Stimulated activated CD8-positive, alpha-beta memory T cell treated with anti-CD3 and anti-CD28 coated beads, Interleukin-12 subunit alpha, Interleukin-12 subunit beta, amount 100 ng/mL, for 4 hours (primary cell): ENCODE measurements at places on chromosomes 7 and 10.

DNA sequence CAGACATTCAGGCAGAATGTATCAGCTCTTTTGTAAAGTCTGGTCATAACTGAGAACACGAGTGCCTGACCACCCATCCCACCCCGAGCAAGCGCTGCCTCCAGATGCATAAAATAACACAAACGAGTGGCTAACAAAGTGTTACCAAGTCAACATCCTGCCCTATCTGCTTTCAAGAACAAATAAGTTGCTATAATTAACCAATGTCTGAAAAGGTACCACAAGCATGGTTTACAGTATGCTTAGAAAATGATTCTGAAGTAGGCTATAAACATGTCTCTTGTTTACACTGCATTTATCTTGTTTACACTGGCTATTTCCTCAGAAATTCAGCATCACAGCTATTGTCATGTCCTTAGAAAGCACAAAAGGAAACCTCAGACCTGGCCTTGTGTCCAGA, 49.5 kb downstream of the PIK3AP1 start:
- DNase-seq = no peak

GRCh38 chr10:57948796-57949195, 318.9 kb downstream of the IPMK start:
- DNase-seq = no peak

DNA sequence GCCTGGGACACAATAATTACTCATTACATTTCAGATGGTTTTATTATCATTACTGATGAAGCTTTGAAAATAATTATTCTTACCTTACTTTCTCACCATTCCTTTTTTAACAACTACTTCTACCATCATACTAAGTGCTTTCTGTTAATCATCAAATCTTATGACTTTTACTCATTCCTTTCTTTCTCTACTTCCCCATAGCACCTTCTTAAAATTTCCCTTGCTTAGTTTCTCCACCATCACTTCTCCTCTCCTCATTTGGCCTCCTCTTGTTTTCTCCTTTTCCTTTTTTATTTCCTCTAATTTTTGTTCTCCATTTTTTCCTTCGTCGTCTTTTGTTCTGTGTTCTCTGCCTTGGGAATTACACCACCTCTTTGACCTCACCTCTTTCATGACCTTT, 303.2 kb upstream of the KAT6B start:
- no peak for DNase-seq

DNA sequence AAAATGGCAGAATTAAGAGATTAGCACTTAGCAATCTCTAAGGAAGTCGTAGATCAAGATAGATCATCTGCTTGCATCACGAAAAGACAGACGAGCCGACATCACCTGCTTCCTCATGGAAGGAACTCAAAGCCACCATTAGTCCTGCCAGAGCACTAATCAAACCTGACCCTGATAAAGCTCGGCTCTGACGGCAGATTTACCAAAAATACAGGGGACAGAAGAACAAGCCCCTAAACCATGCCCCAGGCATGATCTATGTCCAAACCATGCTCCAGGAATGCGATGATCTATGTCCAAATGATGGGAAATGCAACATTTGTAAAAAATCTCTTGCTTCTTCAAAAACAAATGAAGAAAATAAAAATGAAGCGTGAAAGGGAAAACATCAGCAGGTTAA, 182.8 kb downstream of the TCERG1L start:
- no peak for DNase-seq

- no peak for DNase-seq
Observed at GRCh38 chr7:32283546-32283945, 206.6 kb downstream of the LSM5 start.

- no peak for DNase-seq
Observed at GRCh38 chr7:130957137-130957513, 223.1 kb upstream of the KLF14 start.

GRCh38 chr7:50306494-50307367, 2.2 kb downstream of the IKZF1 start:
- no peak for DNase-seq

DNA sequence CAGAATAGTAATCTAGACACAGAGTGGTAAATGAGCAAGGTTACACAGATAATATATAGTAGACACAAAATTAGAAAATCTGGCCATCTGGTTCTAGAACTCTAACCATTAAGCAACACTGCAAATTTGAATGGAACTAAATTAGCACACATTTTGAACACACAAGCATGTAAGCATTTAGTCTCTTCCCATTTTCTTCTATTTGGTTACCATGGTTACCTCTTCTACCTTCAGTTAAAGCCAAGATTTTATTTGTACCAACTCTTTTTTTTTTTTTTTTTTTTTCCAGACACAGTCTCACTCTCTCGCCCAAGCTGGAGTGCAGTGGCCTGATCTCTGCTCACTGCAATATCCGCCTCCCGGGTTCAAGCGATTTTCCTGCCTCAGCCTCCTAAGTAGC, 790.5 kb downstream of the MAGI2 start:
- DNase-seq = no peak

DNA sequence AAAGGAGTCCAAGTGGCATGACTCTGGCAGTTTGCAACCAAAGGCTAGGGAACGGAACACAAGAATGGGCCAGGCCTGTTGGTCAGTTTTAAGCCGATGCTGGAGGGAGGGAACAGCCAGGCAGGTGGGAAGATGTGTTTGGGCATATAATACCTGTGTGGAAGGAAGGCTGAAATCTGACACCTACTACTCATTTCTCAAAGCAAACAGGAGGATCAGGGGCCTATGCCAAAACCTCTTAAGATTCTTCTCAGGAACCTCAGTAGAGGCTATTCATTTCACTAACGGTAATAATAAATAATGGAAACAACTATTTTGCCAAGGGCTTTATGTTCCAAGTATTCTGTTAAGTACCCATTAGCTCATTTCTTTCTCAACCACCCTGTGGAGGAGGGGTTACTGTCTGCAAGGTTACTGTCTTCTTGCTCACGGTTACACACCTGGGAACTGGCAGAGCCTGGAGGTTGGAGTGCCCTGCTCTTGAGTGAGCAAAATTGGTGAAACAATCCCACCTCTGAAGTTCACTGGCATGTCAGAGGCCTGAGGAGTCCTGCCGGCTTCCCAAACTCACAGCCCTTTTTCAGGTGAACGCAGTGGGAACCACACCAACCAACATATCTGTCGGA, 35.5 kb downstream of the GOT1 start:
- no peak for DNase-seq

DNA sequence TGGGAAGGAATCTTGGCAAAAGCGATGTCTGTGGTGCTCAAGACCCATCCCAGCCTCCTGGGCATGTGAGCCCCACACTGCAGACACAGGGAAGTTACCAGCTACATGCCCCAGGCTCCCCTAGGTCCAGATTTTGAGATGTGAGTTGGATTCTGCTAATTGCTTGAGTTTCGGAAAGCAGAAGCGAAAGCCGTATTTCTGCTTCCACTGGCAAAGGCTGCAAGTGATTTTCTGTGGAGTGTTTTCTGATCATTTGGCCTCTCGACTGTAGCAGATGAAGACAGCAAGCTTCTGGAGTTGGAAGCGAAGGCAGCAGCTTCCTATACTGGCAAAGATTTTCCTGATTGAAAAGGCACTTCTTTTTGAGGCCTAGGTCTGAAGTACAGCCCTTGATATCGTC, 29.6 kb downstream of the ANKRD16 start:
- DNase-seq = no peak

- no peak for DNase-seq
Observed at GRCh38 chr7:155395176-155395797, 62.6 kb upstream of the EN2 start.

DNA sequence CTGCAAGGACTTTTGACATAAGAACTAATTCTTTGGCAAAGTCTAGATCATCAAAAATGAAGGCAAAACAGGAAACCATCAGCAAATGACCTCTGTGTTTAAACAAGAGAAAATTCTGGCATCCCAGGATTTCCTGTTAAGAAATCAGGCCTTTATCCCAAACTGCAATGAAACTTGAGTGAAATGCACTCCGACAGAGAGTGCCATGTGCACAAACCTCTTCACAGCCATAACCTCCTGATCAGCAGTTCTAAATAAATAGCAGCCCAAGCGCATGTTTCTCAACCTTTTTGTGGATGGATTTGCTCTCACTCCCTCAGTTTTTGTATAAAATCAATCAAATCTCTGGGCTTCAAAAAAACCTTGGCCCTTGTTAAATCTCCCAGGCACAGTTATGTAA, 107.7 kb upstream of the EEPD1 start:
- DNase-seq = no peak

GRCh38 chr7:29265208-29265923, 70.8 kb downstream of the CHN2 start:
- DNase-seq = no peak

GRCh38 chr7:112049555-112050249, 156.5 kb downstream of the DOCK4 start:
- no peak for DNase-seq

DNA sequence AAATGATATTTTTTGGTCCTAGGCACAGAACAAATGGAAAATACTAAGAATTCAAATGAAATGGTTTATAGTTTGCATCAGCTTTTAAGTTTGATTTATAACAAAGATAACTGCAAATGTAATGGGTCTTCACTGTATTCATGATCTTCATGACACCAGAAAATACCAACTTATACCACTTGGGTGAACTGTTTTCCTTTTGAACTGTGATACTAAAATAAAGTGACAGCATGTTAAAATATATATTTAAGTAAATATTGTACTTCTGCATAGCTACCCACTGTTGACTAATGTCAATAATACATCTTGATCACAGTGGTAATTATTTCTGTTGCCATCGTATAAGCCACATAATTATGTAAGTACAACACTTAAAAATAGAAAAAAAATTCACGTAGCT, 442.0 kb upstream of the ANKRD30A start:
- no peak for DNase-seq

DNA sequence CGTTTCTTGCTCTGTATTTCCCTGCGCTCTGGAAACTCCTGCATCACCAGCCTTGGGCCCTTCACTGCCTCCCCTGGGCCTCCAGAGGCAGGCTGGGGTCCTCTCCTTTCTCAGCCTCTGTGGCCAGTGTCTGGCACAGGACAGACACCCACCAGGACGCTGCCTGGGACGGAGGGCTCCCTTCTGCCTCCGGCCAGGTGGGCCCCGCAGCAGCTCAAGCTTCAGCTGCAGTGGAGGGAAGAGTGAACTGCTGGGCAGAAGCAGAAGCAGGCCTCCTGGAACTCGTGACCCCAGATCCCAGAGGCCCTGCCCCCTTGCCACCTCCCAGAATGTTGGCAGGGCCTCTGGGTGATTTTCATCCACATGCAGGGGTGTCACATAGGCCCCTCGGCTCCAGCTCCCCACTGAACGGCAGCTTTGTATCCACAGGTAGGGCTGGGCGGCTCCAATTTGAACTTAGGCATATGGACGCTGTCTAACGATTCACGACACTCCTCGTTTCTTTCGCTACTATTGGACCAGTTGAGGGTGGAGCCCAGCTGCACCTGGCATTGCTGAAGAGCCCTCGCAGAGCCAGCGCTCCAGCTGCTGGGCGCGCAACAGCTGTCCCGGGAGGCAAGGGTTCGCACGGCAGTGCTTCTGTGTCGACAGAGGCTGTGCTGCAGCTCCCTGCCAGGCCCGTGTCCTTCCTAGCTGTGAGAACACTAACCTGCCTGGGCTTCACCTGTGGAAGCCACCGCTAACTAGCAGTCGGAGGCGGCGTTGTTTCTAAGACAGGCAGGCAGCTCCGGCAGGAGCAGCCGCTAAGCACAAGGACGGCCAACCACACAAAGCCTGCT, 18.4 kb upstream of the GPR146 start:
- DNase-seq = no peak

DNA sequence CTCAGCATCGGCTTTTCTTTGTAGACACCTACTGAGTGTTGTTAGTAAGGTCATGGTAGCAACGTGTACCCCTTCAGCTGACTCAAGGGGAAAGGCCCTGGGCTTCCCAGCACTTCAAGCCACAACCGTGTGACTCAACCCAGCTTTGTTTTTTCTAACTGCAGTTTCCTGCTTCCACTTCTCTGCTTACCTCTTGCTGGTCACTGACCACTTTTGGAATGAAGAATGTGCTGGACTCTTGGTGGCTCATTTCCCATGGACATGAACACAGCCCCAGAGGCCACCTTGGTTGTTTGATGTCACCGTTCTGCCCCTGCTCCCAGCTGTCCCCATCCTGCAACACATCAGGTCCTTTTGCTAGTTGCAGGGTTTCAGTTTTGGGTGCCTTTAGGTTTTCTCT, 69.5 kb upstream of the ZNF438 start:
- peak; percentile 36 for DNase-seq

- DNase-seq = no peak
Observed at GRCh38 chr10:117137911-117138642, at the start of gene VAX1. Gene VAX1, minus strand, starts transcription at chr10:117138270. Its CDS starts 214 bp downstream, at chr10:117138056.

DNA sequence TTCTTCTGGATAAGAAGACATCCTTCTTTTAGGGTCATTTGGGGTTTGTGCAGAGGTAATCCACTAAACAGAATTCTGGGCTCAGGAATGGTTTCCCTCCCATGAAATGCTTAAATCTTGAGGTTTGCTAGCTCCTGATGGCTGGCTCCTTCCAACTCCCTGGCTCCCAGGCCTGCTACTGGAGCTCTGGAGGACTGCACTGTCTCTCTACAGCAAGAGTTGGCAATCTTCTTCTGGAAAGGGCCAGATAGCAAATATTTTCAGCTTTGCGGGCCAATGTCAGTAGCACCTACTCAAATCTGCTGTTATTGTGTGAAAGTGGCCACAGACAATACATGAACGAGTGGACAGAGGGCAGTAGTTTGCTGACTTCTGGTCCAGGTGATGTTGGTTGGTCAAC, 174.2 kb upstream of the CTBP2 start:
- DNase-seq = no peak

DNA sequence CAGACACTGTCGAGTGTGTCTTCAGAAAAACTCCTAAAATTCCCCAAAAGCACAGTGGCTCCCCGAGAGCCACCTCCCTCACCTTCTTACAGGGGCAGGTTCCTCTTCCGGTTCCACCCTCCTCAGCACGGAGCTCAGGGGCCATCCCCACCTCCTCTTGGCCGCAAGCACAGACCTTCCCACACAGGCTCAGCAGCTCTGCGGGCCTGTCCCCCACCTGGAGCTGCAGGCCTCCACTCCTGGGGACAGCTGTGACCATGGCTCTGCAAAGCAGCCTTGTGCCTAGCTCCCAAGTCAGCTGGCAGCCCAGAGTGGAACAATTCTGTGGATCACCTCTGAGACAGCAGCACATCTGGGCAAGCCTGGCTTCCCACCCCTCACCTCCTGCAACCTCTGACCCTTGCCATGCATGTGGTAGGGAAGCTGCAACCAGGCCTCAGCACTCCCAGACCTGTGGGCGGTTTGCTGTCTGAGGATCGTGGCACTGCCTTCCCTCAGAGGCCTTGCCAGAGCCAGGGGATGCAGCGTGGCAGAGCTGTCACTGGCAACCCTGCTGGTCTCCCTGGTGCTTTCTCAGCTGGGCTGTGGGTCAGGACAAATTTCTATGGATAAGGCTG, 79.7 kb downstream of the ALOX5 start:
- DNase-seq = no peak

DNA sequence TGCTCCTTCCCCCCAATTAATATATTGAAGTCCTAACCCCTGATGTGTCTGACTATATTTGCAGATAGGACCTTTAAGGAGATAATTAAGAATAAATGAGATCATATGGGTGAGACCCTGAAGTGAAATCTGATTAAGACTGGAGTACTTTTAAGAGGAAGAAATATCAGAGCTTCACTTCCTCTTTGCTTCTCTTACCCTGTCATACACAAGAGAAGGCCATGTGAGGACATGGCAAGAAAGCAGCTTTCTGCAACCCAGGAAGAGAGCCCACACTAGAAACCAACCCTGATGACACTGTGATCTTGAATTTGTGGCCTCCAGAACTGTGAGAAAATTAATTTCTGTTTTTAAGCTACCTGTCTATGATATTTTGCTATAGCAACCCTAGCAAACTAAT, 44.2 kb downstream of the JMJD1C start:
- DNase-seq = no peak
